Stimulated activated CD4-positive, alpha-beta T cell treated with anti-CD3 and anti-CD28 coated beads, TNF-alpha, amount 100 ng/mL, for 24 hours (primary cell): ENCODE measurements at places on chromosomes 11 and 22.

DNA sequence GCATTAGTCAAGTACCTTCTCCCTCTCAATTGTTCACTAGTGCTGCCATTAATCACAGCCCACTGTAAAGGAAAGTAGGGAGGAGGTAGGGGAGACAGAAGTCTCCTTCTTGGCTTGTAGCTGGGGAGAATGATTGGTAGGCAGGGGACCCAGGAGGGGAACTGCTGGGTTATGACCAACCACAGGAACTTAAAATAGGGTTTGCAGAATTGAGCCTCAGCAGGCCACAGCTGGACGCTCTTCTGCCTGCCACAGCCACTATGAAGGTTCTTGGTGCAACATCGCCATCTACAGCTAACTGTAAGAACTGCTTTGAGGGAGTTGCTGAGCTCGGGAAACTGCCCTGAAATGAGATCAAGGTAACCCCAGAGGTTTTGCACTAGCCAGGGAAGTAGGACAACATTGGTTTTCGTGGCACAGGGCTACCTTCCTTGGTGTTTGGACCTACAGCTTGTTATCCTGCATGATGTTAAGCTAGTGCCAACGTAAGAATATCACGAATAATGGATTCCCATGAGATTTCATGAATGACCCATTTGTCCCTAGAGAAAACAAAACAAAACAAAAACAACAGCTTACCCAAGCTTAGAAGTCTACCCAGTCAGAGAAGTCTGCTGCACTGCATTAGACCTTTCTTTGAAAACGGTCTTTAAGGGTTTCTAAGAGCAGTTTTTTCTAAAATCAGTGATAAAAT lies 787.1 kb upstream of the API5 start:
- DNase-seq: no peak

- DNase-seq: no peak
These were observed 7.5 kb downstream of the ASCC2 start for GRCh38 chr22:29830585-29830984.

DNA sequence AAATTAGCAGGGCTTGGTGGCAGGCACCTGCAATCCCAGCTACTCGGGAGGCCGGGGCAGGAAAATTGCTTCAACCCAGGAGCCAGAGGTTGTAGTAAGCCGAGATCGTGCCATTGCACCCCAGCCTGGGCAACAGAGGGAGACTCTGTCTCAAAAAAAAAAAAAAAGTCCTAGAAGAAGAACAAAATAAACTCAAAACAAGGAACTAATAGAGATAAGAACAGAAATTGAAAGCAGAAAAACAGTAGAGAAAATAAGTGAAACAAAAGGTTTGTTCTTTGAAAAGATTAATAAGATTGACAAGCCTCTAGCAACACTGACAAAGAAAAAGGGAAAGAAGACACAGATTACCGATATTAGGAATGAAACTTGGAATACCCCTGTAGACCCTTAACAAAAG lies 45.1 kb upstream of the CBX7 start:
- no peak for DNase-seq

DNA sequence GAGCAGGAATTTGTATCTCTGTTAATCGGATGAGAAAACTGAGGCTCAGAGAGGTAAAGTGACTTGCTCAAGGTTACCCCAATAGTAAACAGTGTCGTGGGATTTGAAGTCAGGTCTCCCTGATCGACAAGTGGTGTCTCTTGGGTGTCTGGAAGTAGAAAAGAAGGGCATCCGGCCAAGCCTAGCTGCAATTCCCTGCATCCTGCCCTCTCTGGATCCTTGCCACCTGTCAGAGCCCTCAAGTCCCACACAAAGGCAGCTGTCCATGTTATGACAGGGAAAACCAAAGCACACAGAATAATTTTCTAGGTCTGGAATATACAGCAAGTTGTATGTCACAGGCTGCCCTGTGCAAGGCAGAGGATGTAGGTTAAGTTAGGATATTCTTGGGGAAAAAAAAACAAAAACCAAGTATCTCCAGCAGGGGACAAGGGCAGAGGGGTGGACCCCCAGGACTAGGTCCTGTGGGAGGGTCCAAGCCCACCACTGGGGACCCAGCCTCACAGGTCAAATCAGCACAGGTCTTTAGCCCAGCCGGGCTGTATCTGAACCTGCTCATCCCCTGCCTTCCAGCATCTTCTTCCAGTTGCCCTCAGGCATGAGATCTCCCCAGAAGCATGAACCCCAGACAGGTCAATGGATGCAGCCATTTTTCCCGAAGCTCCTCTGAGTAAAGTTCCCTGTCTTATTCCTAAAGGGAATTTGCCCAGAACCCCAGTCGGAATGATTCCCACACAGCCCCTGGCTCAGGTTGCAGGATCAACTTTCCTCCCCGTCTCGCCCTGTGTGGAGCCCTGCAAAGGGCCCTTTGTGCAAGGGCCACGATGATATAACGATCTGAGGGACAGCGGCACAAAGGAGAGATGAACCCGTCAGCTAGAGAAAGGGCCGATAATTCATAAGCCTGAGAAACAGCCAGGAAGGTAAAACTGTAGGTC lies 15.0 kb downstream of the USH1C start:
- no peak for DNase-seq

- DNase-seq: no peak
These were observed 8.9 kb downstream of the PLCB3 start for GRCh38 chr11:64260147-64260708.

DNA sequence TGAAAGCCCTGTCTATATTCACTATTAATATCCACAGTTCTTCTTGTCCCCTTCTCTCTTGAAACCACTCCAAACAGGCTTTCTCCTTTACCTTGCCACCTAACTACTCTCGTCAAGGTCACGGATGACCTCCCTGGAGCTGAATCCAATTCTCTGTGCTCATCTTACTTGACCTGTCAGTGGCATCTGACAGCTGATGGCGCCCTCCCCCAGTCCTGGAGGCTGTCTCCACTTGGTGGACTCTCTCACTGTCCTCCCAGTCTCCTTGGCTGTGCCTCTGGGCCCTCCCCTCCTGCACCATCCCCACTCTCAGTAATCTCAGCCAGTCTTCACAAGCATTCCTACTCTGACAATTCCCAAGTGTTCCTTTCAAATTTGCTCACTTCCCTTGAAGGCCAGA lies 8.7 kb downstream of the TNKS1BP1 start:
- DNase-seq: no peak

GRCh38 chr11:62705880-62706849 lies 1.1 kb downstream of the BSCL2 start:
- DNase-seq: peak; percentile 91

GRCh38 chr22:30287648-30288418 lies 1.5 kb downstream of the CASTOR1 start:
- peak; percentile 80 for DNase-seq

- no peak for DNase-seq
These were observed 71.7 kb downstream of the AMBRA1 start for GRCh38 chr11:46521961-46522681.

GRCh38 chr11:129373489-129373953 lies 2.1 kb upstream of the BARX2 start:
- no peak for DNase-seq

DNA sequence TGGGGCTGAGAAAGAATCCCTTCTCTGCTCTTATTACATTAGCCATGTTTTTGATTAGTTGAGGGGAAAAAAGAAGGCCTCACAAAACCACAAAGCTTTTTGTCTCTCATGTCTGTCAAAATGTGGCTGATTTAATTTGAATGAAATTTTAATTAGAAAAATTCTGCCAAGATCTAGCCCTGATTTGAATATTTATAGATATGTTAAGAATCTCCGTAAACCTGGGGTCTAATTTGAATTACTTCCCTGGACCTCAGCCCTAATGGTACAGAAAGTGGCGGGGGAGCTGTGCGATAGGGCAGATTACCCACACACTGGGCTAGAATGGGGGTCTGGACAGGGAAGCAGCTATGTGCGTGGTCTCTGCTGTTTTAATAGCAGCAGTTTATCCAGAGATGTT lies 141.3 kb upstream of the TTC12 start:
- no peak for DNase-seq

DNA sequence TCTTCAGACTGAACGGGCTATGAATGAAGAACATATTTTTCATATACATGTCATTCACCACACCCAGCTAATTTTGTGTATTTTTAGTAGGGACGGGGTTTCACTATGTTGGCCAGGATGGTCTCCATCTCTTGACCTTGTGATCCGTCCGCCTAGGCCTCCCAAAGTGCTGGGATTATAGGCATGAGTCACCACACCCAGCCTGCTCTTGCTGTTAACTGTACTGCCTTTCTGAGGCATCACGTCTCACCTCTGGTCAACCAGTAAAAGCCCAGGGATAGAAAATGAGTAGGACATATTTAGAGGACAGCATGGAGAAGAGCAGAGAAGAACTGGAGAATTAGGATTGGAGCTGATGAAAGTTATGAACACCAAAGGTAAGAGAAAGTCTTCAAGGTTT lies 55.6 kb downstream of the APOL3 start:
- DNase-seq: no peak

DNA sequence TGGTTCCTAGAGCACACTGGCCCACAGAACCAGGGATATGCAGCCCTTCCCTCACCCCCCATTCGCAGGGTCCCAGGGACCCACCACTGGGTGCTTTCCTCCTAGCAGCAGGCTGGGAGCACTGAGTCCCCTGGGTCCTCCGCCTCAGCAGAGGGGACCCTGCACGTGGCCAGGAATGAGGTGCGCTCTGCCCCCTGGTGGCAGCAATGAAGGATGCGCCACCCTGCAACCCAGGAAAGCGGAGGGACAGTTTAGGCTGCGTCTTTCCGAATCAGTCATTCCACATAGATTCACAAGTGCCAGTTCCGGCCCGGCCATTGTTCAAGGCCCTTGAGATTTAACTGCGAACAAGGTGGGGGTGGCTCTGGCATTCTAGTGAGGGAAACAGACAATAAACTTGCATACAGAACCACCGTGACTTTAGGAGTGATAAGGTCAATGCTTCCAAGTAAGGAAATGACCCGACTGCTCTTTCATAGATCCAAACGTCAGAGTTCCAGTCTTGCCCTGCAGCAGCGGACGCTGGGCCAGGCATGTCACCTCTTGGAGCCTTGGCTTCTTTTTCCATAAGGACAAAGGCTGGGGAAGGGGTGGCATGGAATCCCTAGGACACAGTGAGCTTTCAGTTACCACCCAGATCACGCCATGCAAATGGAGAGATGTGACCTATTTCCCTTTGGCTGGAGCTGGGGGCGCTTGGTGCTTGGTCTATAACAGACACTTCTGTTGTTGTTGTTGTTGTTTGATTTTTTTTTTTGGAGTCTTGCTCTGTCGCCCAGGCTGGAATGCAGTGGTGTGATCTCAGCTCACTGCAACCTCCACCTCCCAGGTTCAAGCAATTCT lies 7.7 kb downstream of the RIN1 start:
- peak; percentile 83 for DNase-seq

DNA sequence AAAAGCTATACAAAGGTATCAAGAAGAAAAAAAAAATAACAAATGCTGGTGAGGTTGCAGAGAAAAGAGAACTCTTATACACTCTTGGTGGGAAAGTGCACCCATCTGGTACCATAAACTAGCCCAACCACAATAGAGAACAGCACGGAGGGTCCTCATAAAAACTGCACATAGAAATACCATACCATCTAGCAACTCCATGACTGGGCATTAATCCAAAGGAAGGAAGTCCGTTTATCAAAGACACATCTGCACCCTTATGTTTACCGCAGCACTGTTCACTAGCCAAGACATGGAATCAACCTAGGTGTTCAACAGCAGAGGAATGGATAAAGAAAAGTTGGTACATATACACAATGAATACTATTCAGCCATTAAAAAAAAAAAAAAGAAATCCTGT lies 10.8 kb upstream of the CLDN5 start:
- no peak for DNase-seq

- no peak for DNase-seq
These were observed 86.5 kb downstream of the TRPC6 start for GRCh38 chr11:101497291-101497690.

- no peak for DNase-seq
These were observed 558.4 kb downstream of the METTL15 start for GRCh38 chr11:28666632-28667031.

DNA sequence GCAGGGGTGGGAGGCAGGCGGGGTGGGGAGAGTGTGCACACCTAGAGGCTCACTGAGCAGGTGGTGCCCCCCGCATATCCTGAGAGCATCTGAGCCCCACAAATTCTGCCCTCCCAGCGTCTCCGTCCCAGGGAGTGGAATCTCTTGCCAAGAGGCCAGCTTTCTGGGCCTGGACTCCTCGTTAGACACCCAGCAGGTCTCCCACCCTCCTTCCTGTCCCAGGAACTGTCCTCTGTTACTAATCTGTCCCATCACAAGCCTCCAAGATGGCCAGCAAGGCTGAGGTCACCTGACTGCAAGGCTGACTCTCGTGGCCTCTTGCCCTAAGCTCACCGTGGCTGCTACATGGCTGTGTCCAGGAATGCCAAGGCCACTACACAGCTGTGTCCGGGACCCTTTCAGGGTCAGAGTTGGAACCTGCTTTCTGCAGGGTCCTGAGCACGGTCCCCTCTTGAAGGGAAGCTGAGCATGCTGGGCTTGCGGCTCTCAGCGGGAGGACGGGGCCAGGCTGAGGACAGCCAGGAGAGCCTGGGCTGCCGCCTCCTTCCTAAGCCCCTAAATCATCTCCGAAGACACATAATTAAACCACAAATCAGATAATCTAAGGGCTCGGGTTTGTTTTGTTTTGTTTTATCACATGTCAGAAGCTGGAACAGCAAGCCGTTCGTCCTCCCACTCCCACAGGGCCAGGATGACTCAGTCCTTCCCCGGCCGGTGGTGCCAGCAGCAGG lies 1327.3 kb downstream of the TBC1D22A start:
- DNase-seq: no peak

DNA sequence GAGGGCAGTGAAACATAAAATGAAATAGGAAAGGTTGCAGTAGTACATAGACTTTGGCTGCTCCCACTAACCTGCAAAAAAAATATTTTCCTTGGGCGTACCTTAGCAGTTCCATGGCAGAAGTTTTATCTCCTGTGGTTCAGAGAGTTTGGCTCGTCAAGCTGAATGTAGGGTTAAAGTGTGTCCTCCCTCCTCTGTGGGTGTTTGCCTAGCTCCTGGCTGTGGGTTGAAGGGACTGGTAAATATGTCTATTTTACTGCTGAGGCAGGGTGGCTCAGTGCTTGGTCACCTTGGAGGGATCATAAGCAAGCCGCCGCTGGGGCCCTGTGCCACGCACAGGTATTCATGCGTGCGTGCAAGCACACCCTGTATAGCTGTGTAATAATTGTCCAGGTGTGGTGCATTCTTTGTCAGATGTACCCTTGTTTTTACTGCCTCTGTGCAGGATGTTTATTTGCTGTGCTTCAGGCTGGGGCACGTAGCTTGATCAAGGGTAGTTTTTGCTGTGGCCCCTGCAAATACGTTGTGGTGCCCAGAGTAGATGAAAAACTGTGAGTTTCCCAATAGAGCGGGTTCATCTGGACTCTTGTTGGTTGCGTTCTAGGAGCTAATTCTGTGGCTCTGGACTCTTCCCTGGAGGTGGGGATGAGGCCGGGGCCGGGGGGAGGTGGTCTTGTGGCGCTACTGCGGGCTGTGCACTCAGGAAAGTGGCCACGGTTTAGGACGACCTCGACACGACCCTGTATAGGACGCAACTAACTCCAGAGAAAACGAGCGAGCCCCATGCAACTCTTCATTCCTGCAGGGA lies 732 bp upstream of the SORL1 start:
- no peak for DNase-seq
